Type B pancreatic cell (in vitro differentiated cells): ENCODE measurements at places on chromosomes 7 and 10.

GRCh38 chr7:96441436-96442084, 119.7 kb upstream of the SLC25A13 start:
- DNase-seq: no peak

- DNase-seq: no peak
These were observed 18.6 kb downstream of the RABGEF1 start for GRCh38 chr7:66758950-66759628.

- DNase-seq: no peak
These were observed 29.6 kb downstream of the COL13A1 start for GRCh38 chr10:69831231-69831855.

- no peak for DNase-seq
These were observed 24.5 kb downstream of the TMEM209 start for GRCh38 chr7:130180571-130181262.

- DNase-seq: no peak
These were observed 331.5 kb upstream of the AKR1E2 start for GRCh38 chr10:4494551-4494950.

DNA sequence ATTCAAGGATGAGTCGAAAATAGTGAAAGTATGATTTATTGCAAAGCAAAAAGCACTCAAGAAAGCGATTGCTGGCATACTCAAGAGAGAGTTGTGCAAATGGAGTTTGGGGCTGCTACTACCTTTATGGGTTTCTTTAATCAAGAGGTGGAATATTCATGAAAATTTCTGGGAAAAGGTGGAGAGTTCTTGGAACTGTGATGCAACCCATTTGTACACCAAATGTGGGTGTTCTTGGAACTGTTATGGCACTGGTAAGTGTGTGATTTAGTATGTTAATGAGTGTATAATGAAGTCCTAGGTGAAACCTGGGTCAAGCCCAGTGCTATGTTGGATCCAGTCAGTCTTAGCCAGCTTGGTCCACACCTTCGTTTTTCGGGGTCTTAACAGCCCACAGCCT, 3.4 kb upstream of the VOPP1 start:
- DNase-seq: no peak
